Left kidney (tissue), 8 donors: ENCODE measurements at places on chromosomes 13 and 19. TPM values are rescaled to one million over a fixed set of nuclear protein-coding genes. Genes with fewer than 3 reads are reported as not detected.

GRCh38 chr13:94195715-94196114 is 283.8 kb downstream of the DCT start:
- DNase-seq = no peak

DNA sequence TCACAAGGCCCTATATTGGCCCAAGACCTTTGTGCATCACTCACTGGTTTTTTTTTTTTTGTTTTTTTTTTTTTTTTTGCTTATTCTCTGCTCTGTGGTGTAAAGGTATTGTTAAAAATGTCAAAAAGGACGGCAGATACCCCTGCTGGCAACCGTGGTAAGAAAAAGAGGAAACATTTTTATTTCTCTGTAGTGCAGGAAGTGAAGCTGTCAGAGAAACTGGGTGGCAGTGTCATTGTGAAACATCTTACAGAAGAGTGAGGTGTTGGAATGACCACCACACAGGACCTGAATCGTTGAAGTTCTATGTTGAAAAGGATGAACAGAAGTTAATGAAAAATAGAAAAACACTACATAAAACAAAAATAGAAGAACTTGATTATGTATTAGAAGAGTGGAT is 346.4 kb downstream of the FGF9 start:
- no peak for DNase-seq

GRCh38 chr13:38002606-38003005 is 133.0 kb upstream of the TRPC4 start:
- no peak for DNase-seq

DNA sequence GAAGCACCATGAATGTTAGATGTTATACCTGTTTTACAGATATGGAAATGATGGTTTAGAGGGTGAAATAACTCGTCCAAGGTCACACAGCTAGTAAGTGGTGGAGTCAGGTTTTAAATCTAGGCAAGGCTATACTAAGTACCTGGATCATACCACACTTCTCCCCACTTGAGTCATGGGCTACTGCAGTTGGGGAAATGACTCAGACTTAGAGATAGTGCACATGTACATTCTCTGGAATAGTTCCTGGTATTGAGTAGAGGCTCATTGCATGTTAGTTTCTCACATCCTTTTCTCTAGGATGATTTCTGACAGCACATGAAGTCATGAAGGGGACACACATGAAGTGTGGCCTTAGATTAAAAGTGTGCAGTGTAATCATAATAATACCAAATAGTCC is 76.2 kb upstream of the TNFSF11 start:
- DNase-seq = no peak

Gene DPF1
- polyA plus RNA-seq = 2.0 TPM
